NCI-H446 treated with DMSO at 0.1 percent for 48 hours (cell line): ENCODE measurements at places on chromosomes 2 and 18.

GRCh38 chr2:160889439-160890170 is 270.6 kb upstream of the TANK start:
- no peak for DNase-seq

DNA sequence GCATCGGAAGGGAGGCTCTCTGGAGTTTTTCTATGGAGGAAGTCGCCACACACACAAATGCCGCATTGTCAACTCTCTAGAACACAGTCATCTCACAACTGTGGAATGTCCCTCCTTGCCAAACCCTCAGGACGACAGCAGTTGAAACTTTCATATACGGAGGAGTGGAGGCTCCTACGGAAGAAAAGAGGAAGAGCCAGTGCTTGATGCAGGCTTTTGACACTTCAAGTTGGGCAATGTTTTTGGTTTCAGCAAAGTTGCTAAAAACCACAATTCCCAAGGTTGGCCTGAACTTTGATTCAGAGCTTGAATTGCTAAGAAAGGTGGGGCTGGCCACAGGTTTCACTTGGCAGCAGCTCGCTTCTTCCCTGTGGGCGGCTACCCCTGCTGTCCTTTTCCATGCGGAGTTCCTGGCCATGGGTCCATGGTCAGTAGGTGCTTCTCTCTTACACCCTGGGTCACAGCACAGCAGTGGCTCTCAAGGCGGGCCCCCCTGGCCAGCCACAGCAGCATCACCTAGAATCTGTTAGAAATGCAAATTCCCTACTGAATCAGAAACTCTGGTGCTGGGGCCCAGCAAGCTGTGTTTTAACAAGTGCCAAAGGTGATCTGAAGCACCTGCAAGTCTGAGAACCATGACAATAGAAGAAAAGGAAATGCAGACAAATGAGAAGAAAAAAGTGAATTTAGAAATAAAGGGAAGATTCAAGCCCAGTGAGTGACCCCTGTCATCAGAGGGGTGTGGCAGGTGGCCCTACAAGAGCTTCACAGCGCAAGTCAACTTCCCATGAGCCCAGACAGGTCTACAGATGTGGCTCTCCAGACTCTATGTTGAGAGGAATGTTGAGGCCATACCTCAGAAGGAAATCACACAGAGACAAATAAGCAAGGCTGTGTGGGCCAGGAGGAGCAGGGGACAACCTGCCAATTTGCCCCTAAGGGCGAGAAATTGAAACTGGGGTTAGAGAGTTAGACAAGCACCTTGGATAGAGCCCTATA is 856.4 kb downstream of the RNF144A start:
- no peak for DNase-seq

- DNase-seq = no peak
Observed at GRCh38 chr2:43055985-43056384, 170.4 kb downstream of the ZFP36L2 start.

- no peak for DNase-seq
Observed at GRCh38 chr2:29249666-29250253, 134.5 kb downstream of the CLIP4 start.

GRCh38 chr2:147224070-147224469 is 620.8 kb upstream of the ACVR2A start:
- no peak for DNase-seq
